ENCODE measurements at places on chromosomes 13 and 19.

DNA sequence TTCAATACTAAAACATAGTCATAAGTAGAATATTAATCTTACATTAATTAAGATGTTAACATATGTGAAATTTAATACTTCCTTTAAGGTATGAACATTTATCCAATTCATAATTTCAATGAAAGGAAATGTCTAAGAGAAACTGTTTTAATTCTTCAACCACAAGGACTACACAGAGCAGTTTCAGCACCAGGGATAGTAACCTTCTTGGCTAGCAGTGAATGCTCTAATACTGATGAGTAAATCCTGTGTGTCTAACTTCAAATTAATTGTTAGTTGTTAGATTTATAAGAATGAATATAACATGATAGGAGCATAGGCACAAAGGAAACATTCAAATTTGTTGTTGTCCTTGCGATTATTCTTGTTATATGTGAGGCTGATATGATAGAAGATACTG, 15.6 kb upstream of the NBEA start:
- DNase-seq: no peak

GRCh38 chr13:61387694-61388093, 28.0 kb downstream of the PCDH20 start:
- DNase-seq: no peak

DNA sequence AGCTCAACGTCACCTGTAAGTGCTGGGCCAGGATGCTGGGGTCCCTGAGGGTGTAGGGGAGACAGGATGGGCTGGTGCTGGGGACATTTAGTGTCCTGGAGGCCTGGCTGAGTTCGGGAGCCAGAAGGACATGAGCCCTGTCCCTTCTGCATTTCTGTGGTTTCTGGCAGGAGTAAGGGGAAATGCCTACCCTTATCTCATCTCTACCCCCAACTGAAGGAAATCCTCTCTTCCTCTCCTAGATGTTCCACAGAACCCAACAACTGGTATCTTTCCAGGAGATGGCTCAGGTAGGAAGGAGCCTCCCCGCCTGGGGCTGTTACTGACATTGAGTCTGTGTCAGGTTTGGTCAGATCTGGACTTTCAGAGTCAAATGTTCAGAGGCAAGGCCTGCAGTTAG, 1.2 kb downstream of the CD33 start:
- no peak for DNase-seq

GRCh38 chr19:7866399-7867091, 7.6 kb downstream of the PRR36 start:
- no peak for DNase-seq

DNA sequence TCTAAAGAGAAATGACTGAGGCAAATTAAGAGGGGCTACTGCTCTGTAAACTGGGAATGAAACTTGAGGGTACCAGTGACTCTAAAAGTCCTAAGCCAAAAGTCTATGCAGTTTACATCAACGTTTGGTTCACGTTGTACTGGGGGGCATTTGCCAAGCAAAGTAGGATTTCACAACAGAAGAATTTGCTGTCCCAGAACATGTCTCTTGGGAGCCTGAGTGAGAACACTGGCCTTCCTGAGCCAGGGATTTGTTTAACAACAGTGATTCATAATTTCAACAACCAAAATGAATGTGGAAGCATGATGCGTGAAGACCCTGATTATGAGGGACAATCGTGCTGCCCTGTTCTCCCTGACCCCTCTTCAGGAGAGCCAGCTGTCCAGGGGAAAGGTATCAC, 178.0 kb downstream of the OXGR1 start:
- DNase-seq: no peak

GRCh38 chr19:3554254-3555083, 2.9 kb downstream of the MFSD12 start:
- DNase-seq: no peak

DNA sequence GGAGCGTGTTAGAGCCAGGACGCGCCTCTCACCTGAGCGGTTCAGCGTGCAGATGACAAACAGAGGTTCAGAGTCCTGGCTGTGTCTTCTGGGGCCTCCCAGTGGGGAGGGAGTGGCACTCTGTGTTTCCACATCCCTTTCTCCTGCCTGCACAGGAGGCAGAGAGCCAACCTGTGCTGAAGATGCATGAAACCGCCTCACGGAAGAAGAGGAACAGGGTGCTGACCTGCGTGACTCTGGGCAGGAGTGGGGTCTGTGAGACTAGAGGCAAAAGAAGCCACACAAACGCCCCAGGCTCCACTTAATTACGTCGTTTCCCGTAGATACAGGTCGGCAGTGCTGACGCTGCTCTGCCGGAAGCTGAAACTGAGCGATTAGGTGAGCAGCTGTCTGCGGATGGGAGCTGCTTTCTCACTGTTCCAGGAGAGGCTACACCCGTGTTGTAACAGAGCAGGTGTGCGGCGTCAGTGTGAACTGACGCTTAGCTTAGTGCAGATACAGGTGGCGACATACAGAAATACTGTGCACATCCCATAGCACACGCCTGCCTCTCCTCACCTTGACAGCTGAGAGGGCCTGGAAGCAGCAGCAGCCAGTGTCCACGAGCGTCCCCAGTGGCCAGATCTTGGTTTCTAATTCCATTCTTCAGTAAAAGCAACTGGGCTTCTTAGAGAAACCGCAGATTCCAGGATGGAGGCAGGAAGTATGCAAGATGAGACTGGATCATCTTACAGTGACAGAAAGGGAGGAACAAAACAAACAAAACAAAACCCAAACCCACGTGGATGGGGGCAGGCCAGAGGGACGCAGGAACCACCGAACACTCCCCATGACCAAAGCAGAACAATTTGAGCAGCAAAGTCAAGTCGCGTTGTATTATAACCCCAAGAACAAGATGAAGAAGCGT, 37.7 kb upstream of the MCF2L start:
- peak; percentile 72 for DNase-seq

GRCh38 chr19:29530540-29531457, 5.0 kb downstream of the VSTM2B start:
- DNase-seq: no peak

DNA sequence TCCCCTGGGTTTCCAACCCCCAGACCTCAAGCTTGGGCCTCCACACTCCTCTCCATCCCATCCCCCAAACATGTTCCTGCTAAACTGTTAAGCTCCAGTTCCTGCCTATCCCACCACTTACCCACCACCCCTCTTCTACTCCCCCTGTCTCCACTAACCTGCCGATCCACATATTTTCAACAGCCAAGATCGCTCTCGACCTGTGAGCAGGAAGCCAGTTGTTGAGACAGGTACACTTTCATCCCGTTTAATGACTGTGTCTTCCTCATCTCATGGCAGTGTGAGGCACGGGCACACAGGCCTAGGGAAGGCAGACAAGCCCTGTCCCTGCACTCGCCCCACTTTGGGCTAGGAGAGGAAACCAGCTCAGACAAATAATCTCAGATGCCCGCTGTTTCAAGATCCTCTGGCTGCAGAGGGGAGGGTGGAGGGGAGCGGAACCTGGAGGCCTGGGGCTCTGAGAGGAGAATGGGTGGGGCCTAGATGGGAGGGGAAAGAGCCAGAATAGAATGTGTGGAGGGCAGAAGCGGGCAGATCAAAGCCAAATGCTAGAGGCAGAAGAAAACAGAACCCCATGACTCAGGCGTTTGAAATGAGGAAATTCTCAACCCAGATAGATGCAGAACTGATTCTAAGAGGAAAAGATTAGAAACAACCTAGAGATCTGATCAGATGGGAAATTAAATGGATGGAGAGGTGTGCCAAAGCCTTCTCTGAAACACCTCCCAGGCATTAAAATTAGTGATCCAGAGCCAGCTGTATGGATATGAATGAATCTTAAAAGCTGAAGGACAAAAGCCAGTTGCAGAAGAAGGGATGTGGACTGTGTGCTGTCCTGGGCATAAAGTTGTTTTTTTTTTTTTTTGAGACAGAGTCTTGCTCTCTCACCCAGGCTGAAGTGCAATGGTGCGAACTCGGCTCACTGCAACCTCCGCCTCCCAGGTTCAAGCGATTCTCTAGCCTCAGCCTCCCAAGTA, 16.9 kb upstream of the CYP2S1 start:
- DNase-seq: no peak

- no peak for DNase-seq
Observed at GRCh38 chr19:38656171-38656981, 8.9 kb downstream of the ACTN4 start.

DNA sequence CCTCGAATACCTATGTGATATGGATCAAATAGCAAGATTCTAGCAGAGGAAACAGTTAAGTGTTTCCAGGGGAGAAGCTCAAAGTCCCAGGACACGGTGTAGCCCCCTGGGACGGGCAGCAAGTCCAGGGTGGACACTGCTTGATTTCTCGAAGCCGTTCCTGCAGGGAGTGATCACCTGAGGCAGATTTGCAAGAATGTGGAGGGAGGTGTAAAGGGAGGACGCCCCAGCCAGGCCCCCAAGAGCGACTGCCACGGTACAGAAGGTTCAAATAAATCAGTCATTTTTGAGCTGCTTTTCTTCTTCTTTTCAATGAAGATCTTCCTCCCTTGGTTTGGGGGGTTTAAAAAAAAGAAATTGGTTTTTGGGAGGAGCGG, 41.4 kb downstream of the KLF2 start:
- DNase-seq: no peak

GRCh38 chr13:90806016-90806615, 541.4 kb upstream of the MIR17HG start:
- no peak for DNase-seq

GRCh38 chr19:38030686-38031422, 123.8 kb downstream of the SIPA1L3 start:
- no peak for DNase-seq

- no peak for DNase-seq
Observed at GRCh38 chr19:33904681-33905080, 108.0 kb downstream of the KCTD15 start.

- DNase-seq: no peak
Observed at GRCh38 chr13:110830800-110831371, 84.0 kb downstream of the ANKRD10 start.

DNA sequence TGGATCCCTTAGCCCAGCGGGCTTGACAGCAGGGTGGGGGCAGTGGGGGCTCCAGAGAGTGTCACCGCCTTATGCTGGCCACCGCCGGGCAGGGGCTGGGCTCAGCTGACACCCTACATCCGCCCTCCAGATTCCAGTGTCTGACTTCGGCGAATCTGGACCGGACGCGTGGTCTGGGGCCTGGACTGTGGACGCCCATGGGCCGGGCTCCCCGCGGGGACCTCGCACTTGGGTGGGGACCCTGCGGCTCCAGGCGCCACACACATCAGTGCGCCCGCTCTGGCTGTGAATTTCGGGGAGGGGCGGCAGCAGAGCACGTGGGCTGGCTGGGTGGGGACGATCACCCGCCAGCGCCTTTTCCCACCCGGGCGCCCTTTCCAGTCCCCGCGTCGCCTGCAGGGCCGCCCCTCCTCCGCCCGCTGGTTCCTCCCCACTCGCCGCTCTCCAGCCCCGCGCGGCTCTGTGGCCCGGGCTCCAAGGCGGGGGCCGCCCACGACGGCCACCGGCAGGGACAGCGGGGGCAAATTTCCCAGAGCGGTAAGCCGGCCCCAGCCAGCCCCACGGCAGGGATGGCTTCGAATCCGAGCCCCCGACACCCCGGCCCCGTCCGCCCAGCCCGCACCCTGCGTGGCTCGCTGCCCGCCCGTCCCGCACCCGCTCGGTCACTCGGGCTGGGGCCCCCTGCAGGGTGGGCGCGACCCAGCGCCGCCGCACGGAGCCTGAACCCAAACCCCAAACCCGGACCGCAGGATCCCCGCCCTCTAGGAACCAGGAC, 23.3 kb upstream of the ZNF99 start:
- DNase-seq: no peak

- no peak for DNase-seq
Observed at GRCh38 chr13:90047600-90047999, 1299.9 kb upstream of the MIR17HG start.

DNA sequence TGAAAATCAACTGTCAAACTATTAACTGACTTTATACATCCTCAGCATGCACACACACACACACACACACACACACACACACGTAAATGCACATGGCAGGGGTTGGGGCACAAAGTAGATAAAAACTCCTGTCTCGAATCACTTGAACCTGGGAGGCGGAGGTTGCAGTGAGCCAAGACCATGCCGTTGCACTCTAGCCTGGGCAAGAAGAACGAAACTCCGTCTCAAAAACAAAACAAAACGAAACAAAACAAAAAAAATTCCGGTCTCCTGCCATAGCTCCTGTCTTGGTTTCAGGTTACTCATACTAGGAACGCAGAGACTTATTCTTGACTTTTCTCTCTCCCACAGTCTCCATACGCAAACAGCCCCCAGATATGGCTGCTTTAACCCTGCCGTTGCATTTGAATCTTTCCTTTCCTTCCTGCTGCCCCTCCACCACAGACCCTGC, 148.9 kb downstream of the SHISA2 start:
- no peak for DNase-seq

GRCh38 chr19:15154002-15154612, 46.7 kb downstream of the NOTCH3 start:
- DNase-seq: peak; percentile 52

DNA sequence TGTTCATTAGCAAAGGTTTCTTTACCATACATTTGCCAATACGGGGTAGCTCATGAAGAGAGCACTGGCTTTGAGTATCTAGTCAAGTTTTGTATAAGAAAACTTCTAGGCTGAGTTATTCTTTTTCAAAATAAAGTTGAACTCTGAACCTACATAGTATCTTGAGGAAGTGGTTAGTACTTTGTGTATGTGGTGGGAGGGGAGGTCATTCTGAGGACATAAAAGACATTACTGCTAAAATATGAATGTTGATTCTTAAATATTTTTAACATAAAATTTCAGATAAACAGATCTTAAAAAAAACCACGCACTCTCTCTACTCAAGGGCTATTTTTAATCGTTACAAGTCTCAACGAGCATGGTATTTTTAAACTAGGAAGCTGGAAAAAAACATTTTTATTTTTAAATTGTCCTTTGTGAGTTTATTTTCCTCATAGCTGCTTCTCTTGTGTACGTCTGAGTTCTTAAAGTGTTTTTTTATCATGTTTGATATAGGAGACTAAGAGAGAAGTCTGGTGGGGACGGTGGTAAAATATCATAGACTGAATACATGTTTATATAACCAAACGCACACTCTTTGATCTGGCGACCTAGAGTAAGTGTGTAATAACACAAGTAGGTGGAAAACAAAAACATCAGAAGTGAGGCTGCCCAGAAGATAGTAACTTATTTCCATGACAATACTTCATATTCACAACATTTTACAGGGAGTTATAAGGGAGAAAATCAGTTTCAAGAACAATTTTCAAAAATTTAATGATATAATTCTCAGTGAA, 118.0 kb upstream of the POSTN start:
- no peak for DNase-seq

DNA sequence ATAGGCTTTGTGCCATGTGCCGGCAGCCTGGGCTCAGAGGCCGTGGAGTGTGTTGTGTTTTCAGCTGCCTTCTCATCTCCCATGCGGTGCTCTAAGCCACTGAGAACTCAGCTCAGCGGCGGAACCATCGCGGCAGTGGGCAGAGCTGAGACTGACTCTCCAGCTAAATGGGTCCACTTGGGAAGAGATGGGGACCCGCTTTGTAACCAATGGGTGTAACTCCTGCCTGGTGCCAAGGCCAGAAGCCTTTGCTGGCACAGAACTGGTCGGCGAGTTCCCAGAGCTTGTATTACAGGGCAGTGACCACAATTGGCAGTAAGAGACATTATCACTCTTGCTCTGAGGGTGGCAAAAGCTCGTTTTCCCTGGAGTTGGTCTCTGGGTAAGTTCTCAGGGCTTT, 183.0 kb downstream of the STK24 start:
- no peak for DNase-seq

GRCh38 chr19:19324059-19324770, 3.6 kb downstream of the MAU2 start:
- no peak for DNase-seq

GRCh38 chr19:2345794-2346663, 14.0 kb upstream of the TMPRSS9 start:
- DNase-seq: peak; percentile 78

- DNase-seq: no peak
Observed at GRCh38 chr19:51531349-51532315, at the start of gene SIGLEC6. Gene SIGLEC6, minus strand, starts transcription at chr19:51531670. Its CDS starts 22 bp downstream, at chr19:51531648.

All from BE2C (cell line).